Mesendoderm (in vitro differentiated cells): ENCODE measurements at places on chromosomes 5 and 9.

DNA sequence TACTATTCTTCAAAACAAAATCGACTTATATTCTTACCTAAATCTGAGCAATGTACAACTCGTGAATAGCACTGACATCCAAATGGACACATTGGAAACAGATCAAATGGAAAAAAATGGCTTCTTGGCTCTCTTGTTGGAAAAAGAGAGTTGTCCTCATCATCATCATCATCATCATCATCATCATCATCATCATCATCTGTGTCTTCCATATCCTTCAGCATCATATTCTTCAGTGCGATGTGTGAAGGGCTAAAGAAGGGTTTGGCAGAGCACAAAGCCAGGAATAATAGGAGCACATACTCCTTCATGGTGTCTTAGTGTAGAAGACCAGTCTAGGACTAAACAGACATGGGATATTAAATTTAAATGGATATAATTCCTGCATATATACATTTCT is 7.7 kb downstream of the ASPN start:
- no peak for DNase-seq

DNA sequence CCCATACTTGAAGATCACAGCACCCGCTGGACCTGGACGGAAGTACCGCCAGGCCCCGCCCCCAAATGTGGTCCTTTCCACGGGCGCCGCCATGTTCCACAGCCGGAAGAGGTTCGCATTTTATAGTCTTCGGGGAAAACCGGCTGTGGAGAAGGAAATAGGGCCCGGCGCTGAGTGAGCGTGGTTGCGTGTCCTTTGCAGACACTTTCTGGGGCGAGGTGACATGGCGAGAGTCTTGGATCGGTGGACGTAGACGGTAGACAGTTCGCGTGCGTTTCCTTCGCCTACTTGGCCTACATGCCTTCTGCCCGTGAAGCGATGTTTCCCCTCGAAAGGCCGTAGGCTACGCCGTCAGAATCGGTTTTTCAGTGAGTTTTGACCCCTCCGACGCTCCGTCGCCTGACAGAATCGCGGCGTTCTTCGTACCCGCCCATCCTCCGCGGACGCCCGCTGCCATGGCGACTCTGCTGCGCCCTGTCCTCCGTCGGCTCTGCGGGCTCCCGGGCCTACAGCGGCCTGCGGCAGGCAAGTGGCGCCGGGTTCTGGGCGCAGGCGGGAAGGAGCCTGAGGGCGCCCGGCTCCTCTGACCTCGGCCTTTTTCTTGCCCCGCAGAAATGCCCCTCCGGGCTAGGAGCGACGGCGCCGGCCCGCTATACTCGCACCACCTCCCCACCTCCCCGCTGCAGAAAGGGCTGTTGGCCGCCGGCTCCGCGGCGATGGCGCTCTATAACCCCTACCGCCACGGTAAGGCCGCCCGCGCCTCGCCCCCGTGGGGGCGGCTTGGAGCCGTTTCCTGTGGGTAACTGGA is at the start of the genes COQ4 and TRUB2:
TSS of gene COQ4 (plus strand) at position 436 of the 808 bp plus-strand sequence. CDS start at position 456, 20 bp downstream.
TSS of gene TRUB2 (minus strand) at position 44 of the 808 bp plus-strand sequence. CDS start at position 5, 39 bp downstream.
- peak; percentile 96 for DNase-seq

- no peak for DNase-seq
Observed at GRCh38 chr9:127506814-127507750, 55.8 kb downstream of the LRSAM1 start.

- no peak for DNase-seq
Observed at GRCh38 chr5:179438011-179438441, 92.8 kb upstream of the ADAMTS2 start.

DNA sequence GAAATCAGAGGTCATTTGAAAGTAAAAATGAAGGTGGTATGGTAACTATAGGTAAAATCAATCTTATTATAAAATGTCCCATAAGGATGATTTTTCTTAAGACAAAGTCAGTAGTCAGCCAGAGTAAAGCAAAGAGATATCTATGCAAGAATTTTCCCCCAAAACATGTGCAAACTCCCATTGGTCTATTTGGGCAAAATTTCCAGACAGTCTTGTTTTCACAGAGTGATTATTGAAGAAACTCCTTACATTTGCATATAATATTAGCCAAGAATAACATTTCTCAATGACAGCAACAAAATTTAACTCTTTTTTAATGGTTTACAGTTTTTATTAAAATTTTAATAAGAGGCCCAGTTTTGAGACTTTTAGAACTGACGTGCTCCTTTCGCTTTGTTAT is 406.1 kb upstream of the GRAMD2B start:
- no peak for DNase-seq
